DMS79 (cell line): ENCODE measurements at places on chromosomes 6 and 20.

- DNase-seq = peak; percentile 80
These were observed 68.1 kb downstream of the PREX1 start for GRCh38 chr20:48759631-48760245.

DNA sequence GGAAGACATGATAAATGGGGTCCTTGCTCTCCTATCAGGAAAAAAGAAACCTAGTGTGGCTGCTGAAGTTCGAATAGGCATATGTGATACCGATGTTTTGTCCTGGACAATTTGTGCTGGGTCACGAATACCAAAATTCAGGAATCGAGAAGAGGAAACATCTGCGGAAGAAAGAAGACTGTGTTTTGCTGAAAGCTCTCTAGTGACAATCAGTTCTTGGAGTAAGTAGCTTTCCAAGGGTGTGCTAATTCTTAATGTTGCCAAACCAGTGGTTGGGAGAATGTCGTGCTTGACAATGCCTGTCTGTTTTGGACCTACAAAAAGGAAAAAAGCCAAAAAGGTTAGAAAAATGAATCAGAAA is 956.1 kb downstream of the PHF3 start:
- DNase-seq = no peak

GRCh38 chr6:108156180-108156937 is 9.5 kb upstream of the NR2E1 start:
- DNase-seq = peak; percentile 58

DNA sequence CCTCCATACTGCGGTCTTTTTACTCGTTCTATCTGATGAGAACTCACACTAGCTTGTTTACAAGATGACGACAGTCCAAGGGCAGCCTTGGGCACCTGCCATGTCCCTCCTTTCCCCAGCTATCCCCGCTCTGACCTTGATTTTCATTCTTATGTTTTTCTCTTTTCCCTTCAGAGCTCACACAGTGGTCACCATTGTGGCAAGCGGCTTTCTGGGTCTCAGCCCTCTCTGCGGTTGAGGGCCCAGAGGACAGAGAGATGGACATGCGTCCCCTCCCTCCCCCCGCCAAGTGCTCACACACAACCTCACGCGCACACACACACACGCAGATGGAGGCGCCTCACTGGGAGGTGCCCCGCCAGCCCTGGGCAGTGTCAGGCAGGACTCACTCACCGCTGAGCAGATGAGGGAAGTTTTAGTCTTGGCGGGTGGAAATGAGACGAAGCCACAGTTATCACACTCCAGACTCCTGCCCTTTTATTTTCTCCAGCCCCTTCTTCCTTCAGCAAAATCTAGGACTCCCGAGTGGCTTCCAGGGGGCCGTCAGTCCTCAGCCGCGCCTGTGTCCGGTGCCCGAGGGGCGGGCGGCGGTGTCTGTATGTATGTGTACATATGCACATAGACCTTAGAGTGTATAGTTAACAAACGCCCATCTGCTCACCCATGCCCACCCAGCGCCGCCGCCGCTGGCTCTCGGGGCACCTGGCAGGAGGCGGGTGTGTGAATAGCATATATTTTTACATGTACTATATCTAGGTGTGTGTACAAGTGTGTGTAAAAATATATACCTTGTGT is 13.8 kb upstream of the MYL9 start:
- DNase-seq = no peak

DNA sequence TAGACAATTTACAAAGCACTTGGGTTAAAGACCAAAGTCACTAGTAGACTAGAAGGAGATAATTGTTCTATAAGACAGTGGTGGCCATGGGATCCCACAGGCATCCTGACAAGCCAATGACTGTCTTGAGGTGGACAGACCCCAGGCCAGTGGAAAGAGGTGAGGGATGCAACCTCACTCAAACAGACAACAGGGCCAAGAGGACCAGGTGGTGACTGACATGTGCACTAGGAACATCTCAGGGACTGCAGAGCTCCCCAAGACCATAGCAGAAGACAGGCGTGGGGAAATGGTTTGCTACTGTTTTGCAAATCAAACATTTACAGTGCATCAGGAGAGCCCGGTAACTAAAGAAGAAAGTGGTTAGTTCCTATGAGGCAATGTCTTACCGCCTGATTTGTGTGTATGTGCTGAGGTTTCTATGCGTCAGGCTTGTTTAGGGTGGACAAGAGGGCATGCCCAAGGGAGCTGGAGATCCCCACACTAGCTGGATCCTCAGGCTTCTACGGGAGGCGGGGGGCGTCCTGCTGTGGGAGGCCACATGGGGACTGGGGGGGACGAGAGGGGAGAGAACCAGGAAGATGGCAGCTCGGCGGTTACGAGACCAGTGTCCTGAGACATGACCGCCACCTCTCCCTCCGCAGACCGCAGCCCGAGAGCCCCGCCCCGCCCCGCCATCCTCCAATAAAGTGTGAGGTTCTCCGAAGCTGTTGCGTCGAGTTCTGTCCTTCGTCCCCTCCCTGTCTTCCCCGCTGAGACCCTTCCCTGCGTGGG is 623 bp upstream of the MRPS26 start:
- peak; percentile 66 for DNase-seq

DNA sequence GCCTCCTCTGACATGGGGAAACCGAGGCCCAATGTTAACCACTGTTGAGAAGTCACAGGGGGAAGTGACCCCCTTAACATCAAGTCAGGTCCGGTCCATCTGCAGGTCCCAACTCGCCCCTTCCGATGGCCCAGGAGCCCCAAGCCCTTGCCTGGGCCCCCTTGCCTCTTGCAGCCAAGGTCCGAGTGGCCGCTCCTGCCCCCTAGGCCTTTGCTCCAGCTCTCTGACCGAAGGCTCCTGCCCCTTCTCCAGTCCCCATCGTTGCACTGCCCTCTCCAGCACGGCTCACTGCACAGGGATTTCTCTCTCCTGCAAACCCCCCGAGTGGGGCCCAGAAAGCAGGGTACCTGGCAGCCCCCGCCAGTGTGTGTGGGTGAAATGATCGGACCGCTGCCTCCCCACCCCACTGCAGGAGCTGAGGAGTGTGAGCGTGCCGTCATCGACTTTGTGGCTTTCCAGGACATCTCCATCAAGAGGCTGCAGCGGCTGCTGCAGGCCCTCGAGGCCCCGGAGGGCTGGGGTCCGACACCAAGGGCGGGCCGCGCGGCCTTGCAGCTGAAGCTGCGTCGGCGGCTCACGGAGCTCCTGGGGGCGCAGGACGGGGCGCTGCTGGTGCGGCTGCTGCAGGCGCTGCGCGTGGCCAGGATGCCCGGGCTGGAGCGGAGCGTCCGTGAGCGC is 1.6 kb downstream of the TNFRSF6B start:
- no peak for DNase-seq

DNA sequence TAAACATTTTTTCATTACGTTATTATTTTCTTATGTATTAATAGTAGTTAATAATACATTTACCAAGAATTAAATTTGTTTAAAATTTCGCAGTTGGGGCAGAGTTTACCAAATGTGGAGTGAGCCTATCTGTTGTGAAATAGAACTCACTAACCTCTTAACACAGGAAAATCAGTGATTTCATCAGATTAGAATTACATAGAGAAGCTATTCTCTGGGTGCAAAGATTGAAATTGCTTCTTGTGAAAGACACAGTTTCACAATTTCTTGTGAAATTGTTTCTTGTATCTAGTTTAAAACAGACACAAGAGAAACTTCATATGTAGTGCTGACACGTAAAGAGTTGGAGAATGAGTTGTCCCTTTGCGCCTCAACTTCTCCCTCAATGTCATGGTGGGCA is 69.4 kb upstream of the PRL start:
- no peak for DNase-seq

- DNase-seq = no peak
These were observed 8.0 kb downstream of the VTA1 start for GRCh38 chr6:142155091-142155490.

DNA sequence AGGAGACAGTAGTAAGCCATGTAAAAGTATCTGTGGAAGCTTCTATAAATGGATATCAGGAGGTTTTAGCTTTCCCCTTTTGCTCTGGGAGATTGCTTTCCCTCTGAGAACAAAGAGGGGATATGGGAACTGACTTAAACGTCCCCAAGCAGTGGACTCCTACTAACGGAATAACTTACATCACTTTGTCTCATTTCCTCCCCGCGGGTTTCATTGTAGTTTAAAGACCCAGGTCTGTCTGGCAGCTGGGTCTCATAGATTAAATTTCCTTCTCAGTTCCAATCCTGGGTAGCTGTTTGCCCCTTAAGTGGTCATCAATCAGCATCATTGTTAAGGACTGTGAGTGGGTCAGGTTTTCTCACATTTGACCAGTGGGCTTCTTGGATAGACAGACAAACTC is 68.7 kb downstream of the PLAGL1 start:
- no peak for DNase-seq

DNA sequence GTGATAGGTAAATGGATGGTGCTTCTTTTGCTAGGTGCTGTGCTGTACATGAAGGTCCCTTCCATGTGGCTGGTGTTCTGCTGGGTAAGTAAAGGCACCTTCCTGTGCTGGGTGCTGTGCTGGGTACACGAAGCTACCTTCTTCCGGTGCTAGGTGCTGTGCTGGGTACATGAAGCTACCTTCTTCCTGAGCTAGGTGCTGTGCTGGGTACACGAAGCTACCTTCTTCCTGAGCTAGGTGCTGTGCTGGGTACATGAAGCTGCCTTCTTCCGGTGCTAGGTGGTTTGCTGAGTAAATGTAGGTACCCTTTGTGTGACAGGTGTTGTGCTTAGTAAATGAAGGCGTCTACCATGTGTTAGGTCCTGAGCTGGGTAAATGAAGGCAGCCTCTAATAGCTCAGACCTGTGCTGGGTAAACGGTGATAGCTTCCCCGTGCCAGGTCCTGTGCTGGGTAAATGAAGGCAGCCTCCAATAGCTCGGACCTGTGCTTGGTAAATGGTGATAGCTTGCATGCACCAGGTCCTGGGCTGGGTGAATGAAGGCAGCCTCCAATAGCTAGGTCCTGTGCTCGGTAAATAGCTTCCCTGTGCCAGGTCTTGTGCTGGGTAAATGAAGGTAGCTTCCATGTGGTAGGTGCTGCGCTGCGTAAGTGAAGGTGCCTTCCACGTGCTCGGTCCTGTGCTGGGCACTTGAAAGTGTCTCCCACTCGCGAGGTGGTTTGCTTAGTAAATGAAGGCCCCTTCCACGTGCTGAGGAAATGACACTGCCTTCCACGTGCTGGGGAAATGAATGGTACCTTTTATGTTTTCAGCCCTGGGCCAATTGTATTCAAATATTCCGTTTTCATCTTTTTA is 115.5 kb downstream of the ERMARD start:
- no peak for DNase-seq

- no peak for DNase-seq
These were observed 441.1 kb downstream of the MEI4 start for GRCh38 chr6:78093906-78094305.

GRCh38 chr20:19249106-19249879 is 36.9 kb downstream of the SLC24A3 start:
- no peak for DNase-seq

- no peak for DNase-seq
These were observed 376.6 kb downstream of the GRIK2 start for GRCh38 chr6:101770116-101770515.

- no peak for DNase-seq
These were observed 63.4 kb downstream of the TXNDC5 start for GRCh38 chr6:7846966-7847818.

GRCh38 chr6:16238963-16239797 is 793 bp downstream of the GMPR start:
- no peak for DNase-seq

- DNase-seq = no peak
These were observed 1117.7 kb upstream of the MAP3K7 start for GRCh38 chr6:91704531-91704930.

DNA sequence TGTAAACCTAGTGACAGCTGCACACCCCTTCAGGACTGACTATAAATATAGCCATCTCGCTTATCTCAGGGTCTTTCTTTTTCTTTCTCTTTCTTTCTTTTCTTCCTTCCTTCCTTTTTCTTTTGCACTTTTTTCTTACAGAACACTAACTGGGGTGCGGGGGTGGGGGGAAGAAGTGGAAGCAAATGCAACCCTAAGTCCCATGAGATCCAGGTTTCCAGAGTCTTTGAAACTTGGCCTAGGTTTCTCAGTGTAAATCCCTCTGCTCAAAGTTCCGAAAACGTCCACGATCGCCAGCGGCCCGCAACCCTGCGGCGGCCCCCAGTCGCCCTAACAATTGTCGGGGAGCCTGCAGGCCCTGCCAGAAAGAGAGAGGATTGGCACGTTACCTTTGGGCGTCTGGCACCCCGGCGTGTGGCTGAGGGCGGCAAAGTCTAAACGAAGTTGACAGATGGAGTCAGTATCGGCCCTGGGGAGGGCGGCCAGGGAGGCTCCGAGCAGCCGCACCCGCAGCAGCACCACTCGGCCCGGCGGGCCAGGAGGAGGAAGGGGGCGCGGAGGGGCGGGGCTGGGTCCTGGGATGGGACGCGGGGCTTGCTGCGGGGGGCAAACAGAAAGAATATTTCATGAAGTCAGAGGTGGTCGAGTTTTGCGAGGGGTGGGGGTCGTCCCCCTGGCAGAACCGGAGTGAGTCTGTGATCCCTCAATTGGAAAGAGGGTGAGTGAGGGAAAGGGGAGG is 577 bp upstream of the FOXF2 start:
- no peak for DNase-seq

GRCh38 chr20:10639077-10639736 is 34.6 kb downstream of the JAG1 start:
- DNase-seq = no peak

- no peak for DNase-seq
These were observed 258.8 kb downstream of the CDH4 start for GRCh38 chr20:61510778-61511330.

DNA sequence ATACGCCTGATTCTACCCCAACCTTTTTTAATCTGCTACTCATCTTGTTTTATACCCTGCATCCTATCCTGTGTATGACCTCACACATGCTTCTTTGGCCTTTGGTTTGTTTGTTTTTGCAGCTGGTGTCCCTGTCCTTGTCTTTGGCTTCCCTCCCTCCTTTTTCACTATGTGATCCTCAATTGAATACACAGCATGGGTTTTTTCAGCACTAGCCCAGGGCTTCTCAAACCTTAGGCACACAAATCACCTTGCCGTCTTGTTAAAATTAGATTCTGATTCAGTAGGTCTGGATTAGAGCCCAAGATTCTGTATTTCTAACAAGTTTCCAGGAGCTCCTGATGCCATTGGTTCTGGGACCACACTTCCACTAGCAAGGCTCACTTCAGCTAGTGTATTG is 321.5 kb upstream of the MAN1A1 start:
- no peak for DNase-seq

- no peak for DNase-seq
These were observed 63.0 kb upstream of the NCOA3 start for GRCh38 chr20:47438464-47439381.
